ENCODE measurements at places on chromosomes 12 and 14.
A peak's percentile ranks its signal among the peaks of the same experiment; 100 is the strongest.

GRCh38 chr12:75834591-75834990 is 197.0 kb downstream of the PHLDA1 start:
- DNase-seq, result no peak

- DNase-seq, result no peak
Observed at GRCh38 chr12:14921218-14921617, 17.1 kb downstream of the ERP27 start.

GRCh38 chr12:124578445-124578844 is 11.0 kb upstream of the NCOR2 start:
- DNase-seq, result no peak

GRCh38 chr12:2638273-2639019 is 156.3 kb upstream of the FKBP4 start:
- no peak for DNase-seq

- peak; percentile 60 for DNase-seq
Observed at GRCh38 chr14:34081576-34082136, 130.8 kb upstream of the EGLN3 start.

- no peak for DNase-seq
Observed at GRCh38 chr12:28346567-28346966, 156.3 kb downstream of the CCDC91 start.

- DNase-seq, result no peak
Observed at GRCh38 chr14:65010211-65010931, 23.7 kb downstream of the FNTB start.

DNA sequence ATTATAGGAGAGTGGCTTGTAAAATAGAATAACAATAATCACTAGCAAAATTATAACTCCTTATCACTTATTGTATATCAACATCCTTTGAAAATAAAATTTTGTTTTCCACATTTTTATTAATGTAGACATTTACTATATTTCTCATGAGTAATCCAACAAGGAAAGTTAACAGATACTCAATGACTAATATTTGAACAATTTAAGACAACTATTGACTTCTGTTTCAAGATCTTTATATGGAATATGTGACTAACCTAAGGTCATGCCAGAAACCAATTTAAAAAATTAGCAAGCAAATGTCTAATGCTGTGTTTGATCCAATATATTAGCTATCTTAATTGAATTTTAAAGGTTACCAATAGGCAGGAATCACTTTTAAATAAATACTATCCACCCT is 638.5 kb upstream of the FLRT2 start:
- no peak for DNase-seq

GRCh38 chr14:104908303-104908702 is 16.4 kb upstream of the PLD4 start:
- DNase-seq, result no peak

GRCh38 chr12:122200541-122201175 is 2.9 kb upstream of the B3GNT4 start:
- DNase-seq, result no peak

- DNase-seq, result peak; percentile 67
Observed at GRCh38 chr14:29925101-29925722, 2.4 kb downstream of the PRKD1 start.

DNA sequence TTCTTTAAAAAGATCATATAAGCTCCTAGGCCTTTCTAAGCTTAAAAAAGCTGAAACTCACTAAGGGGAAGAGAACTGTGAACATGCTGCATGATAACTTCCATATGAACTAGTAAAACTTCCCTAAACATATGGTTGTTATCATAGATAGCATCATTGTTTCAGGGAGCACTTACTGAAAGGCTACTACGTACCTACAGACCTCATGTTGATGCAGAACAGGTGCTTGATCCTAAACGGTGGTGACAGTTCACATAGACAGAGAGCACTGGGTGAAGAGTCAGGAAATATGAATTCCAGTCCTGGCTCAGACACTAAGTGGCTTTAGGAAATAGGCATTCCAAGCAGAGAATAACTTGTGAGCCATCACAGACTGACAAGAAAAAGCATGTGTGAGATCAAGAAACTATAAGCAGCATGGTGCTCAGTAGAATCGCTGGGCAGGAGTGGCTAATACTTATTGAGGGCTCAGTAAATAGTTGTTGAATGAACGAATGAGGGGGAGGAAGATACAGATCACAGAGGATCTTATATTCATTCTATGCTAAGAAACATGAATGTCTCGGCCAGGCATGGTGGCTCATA is 78.4 kb upstream of the NUDT4 start:
- DNase-seq, result no peak

DNA sequence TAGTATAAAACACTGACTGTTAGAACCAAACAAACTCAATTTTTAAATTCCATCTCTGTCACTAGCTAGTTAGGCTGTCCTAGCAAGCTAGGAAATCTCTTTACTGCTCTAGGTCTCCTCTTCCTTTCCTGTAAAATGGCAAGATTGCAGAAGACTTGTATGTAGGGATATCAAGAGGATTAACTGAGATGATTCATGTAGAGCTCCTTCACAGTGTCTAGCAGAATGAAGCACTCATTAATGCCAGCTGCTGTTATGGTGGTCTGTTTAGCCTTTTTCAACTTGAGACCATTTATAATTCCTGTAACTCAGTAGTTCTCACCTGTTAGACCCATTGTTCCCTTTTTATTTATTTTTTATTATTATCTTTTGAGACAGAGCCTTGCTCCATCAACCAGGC is 67.8 kb upstream of the KCNH3 start:
- DNase-seq, result no peak

DNA sequence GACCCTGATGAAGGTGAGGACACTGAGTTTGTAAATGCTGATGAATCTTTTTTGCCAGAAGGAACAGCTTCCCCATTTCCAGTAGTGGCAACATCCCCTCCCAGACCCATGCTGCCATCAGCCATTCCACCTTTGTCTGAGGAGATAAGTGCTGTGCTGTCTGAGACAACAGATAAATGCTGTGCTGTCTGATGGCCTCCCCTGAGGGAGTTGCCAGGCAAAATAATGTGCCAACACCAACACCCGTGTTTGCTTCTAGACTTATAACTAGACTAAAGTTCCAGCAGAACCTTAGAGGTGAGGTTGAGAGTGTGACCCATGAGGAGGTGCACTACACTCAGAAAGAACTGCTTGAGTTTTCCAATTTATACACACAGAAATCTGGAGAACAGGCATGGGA is 349.5 kb downstream of the C12orf75 start:
- DNase-seq, result no peak
